ENCODE measurements at places on chromosomes 2 and 18.
A peak's percentile ranks its signal among the peaks of the same experiment; 100 is the strongest.

DNA sequence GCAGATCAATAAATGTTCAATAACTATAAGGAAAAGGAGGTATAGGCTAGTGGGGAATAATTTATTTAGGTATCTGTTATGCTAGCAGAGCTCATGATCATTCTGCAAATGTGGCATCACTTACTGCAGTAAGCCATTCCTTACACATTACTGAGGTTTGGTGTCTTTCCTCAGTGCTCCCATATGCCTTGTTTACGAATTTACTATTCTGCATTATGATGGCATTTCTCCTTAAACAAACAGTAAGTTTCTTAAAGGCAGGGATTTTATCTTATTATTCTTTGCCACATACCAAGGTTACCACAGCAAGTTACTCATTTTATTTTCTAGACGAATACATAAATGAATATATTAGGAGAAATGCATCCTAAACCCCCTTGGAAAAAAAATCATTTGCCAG, 88.4 kb downstream of the DSEL start:
- no peak for DNase-seq

DNA sequence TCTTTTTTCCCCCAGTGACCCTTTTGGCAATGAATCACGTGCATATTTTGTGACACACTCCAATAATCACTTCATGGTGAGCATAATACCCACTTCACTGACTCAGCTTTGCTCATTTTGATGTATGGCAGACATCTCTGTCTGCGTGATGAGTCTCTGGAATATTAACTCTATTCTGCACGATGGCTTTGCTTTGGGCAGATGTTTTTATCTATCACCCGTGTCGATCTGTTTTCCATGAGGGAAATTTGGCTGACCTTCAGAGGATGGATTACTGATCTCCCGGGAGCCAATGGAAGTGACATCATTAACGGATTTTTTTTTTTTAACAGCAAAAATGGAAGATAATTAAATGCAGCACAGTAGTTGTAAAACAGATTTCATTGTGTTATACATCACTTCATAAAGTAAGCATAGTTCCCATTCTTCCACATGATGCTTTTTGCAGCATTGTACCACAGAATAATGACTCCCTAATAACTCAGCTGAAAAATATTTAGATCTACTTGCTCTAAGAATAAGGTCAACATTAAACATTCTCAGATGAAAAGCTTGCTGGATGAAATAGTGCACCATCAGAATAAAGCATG, 29.8 kb downstream of the CDC42EP3 start:
- DNase-seq, result peak; percentile 79

DNA sequence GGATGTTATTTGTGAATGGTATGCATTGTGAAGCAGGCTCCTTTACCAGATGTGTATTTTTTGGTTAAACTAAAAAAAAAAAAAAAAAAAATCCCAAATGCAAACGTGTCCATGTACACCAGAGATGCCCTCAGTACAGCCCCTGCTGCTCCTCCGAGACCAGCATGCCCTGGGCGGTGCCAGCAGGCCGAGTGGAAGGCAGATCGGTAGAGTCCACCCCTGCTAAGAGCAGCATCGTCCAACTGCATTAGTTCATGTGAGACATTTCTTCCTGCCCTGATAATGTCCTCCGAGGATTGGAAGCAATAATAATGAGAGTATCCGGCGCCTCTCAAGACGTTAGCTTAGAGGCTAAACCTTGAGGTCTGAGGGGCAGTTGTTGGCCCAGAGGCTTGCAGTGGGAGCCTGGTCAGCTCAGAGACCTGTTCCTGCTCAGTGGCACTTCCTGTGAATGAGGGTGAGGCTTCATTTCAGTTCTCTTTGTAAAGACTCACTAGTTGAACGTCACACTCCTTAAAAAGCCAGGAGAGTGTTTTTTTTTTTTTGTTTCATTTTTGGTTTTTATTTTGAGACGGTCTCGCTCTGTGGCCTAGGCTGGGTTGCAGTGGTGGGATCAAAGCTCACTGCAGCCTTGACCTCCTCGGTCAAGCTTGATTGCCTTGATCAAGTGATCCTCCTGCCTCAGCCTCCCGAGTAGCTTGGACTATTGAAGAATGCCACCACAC, 5.6 kb downstream of the SLC66A3 start:
- DNase-seq, result no peak

DNA sequence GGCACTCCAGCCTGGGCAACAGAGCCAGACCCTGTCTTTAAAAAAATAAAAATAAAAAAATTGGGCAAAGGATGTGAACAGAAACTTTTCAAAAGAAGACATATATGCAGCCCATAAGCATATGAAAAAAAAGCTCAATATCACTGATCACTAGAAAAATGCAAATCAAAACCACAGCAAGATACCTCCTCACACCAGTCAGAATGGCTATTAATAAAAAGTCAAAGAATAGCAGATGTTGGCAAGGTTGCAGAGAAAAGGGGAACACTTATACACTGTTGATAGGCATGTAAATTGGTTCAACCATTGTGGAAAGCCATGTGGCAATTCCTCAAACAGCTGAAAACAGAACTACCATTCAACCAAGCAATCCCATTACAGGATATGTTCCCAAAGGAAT, 204.1 kb upstream of the SRD5A2 start:
- DNase-seq, result no peak

GRCh38 chr2:190860985-190861680, 19.5 kb upstream of the GLS start:
- DNase-seq, result no peak

DNA sequence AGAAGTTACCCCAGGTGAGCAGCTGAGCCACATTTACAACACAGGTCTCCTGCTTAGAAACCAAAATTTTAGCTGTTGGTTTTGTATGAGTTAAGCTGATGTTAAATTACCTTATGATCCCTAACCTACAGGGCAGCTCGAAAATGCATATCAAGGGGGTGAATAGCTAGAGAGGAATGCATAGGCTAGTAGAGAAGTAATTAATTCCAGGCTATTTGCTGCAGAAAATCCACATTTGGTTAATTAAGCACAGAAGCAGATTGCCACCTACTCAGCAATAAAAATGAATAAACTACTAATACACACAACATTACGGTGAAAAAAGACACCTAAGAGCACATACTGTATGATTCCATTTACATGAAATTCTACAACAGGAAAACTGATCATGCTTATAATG, 91.4 kb downstream of the OSBPL1A start:
- no peak for DNase-seq

All from SK-N-SH (cell line).